HT-29 (cell line): ENCODE measurements at places on chromosomes 3 and 15.

- no peak for DNase-seq
Observed at GRCh38 chr15:68712886-68713285, 107.8 kb downstream of the ANP32A start.

DNA sequence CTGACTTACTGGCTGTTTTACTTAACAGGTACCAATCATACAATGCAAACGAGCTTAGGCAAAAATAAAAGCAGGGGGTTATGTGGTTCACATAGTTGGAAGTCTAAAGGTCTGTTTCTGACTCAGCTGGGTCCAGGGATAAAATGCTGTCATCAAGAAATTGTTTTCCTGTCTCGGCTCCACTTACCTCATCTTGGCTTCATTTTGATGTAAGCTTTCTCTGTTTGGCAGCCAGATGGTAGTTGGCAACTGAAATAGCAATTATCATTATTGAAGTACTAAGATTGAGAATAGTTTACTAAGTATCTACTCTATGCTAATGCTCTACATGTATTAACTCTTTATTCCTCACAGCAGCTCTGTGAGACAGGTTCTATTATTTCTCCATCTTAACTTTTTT is 36.8 kb upstream of the CNTN3 start:
- DNase-seq, result no peak

DNA sequence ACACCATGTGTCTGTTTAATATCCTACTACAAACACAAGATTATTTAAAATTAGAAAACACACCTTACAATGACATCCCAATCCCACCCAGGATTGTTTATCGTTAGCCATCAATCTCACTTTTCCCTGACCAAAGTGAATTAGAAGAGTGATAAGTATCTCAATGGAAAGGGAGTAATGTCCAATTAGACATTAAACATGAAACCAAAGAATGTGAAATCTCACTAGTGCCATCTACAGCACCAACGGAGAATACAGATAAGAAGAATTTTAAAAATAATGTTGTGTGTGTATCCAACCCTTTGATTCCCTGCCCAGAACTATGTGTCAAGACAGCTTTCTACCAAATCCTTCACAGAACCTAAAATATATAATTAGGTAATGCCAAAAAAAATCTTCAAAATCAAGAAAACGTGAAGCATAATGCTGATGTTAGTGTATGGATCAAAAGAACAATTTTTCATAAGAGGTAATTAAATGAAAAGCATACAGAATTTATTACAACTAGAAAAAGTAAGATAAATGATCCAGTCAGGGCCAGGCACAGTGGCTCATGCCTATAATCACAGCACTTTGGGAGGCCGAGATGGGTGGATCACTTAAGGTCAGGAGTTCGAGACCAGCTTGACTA is 64.2 kb downstream of the SCAPER start:
- peak; percentile 71 for DNase-seq

- no peak for DNase-seq
Observed at GRCh38 chr3:111737047-111737705, 121.9 kb upstream of the PHLDB2 start.

- no peak for DNase-seq
Observed at GRCh38 chr15:62752657-62753517, 289.7 kb upstream of the TPM1 start.

GRCh38 chr15:25170113-25170731 is 215.4 kb downstream of the SNRPN start:
- no peak for DNase-seq

DNA sequence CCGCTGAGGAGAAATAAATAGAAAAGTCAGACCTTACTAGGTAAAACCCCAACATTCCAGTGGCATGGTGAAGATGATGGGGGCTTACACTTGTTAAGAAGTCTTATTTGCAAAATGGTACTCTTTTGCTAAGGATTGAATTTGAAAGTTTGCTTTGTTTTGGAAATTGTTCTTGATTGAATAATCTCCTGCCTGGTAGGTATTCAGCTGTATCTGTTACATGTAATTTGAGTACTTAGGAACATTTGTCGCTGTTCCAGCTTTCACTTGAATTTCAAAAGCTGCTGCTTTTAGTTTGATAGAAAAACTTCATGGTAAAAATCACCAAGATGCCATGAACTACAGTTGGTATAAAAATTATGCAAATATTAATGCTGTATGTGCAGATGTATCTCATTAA is 44.6 kb downstream of the TFG start:
- DNase-seq, result no peak

DNA sequence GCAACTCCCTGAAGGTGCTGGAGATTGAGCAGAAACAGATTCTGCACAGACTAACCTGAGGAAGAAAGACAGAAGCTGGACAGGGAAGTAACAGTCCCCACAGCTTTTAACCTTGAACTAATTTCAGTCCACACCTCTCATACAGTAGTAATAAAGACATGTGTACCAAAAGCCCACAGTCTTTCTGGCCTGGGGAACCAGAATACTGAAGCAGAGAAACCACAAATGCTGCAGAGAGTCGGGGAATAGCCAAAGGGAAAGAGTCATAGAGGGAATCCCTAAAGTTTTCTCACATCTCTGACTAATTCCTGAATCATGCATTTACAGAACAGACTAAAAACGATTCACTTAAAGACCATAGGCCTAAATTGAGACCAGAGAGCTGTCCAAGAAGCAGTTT is 503.4 kb upstream of the NECTIN3 start:
- no peak for DNase-seq

- DNase-seq, result no peak
Observed at GRCh38 chr3:37582086-37582485, 279.6 kb upstream of the CTDSPL start.

DNA sequence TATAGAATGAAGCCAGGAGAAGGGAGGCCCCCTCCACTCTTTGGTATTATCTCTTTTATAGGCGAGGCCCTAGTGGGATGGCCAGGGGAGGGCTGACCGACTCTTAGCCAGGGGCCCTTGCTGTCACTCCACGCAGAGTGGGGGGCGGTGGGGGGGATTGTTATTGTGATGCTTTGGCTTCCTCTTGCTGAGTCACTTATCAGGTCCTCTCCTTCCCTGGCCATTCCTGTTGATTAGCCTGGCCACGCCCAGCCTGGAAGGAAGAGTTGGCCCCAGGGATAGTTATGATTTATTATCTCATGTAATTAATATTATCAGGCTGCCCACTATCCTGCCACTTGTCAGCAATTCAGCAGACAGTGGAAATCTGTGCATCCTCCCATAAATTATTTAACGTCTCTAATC is 25.5 kb upstream of the SKOR1 start:
- DNase-seq, result no peak

- DNase-seq, result no peak
Observed at GRCh38 chr3:89025185-89025584, 82.2 kb upstream of the EPHA3 start.
